ENCODE measurements at places on chromosomes 16 and 17.

- no peak for DNase-seq
Measured at GRCh38 chr16:68993456-68993855, 112.0 kb upstream of the HAS3 start.

DNA sequence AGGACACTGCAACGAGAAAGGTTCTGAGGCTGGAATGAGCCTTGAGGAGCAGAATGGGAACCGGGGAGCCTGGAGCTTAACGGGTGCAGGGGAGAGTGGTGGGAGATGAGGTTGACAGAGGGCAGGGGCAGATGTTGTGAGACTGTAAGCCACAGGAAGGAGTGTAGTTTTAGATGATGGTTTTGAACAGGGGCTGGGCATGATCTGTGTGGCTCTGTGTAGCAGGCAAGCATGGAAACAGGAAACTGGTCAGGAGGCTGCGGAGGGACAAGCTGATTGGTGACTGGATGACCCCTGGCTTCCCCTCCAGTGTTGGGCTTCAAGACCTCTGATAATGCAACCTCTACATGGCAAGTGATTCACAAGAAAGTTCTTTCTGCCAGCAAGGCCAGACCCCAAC lies 1.4 kb upstream of the CNGB1 start:
- no peak for DNase-seq

GRCh38 chr17:57602896-57603295 lies 142.2 kb downstream of the CCDC182 start:
- DNase-seq, result no peak

- no peak for DNase-seq
Measured at GRCh38 chr17:77884019-77884418, 74.5 kb upstream of the TNRC6C start.

DNA sequence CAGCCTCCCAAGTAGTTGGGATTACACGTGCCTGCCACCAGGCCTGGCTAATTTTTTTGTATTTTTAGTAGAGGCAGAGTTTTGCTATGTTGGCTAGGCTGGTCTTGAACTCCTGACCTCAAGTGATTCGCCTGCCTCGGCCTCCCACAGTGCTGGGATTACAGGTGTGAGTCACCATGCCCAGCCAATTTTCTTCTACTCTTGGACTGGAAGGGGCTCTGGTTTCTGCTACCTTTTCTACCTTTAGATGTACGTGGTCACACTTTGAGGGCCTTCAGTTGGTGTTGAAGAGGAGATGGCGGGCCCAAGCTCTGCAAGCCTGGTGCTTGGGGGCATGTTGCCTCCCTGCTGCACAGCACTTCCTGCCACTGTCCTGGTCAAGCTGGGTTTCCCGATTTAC lies 173.6 kb downstream of the PRKCA start:
- no peak for DNase-seq

GRCh38 chr17:3683054-3683511 lies 12.9 kb downstream of the P2RX5 start:
- no peak for DNase-seq

DNA sequence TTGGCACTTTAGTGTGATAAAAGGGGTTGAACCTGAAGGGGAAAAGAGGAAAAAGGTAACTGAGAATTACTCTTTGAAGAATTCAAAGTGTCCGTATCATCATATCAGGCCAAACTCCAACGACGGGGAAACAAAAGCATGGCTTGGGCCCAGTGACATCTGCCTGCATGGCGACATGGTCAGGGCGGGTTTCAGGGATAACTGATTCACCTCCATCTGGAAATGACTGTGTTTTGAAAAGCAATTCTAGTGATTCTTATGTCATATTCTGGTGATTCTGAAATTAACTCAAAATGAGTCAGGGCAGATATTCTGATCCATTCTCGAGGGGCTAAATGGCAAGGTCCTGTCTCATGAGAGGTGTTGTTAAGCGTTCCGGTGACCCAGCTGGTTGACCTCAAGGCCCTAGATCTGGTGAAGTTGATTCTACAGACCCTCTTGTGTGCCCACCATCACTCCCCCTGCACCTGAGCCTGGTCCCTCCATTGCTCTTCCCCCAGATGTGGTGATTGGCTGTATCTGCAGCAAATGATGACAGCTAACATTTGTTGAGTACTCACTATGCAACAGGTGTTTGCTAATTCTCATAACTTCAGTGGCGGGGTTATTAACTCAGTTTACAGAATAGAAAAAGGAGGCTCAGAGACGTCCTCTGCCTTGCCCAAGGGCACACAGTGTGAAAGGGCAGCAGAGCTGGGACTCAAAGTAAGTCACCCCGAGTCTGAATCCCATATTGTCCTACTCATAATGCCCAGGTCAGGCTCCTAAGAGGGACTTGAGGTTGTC lies 251.8 kb downstream of the MAF start:
- DNase-seq, result no peak

GRCh38 chr16:1363501-1364041 lies 11.8 kb downstream of the GNPTG start:
- DNase-seq, result no peak

- no peak for DNase-seq
Measured at GRCh38 chr16:56691885-56692284, 9.6 kb downstream of the MT1X start.
